ENCODE measurements at places on chromosomes 5 and 9. TPM values are rescaled to one million over a fixed set of nuclear protein-coding genes. Genes with fewer than 3 reads are reported as not detected.

The DNAH5 gene
- total RNA-seq = 0.36 TPM

The TRIP13 gene
- total RNA-seq = 0.54 TPM

The PITX1 gene
- total RNA-seq = 1.8 TPM

The GPR21 gene
- total RNA-seq = 6.1 TPM

The PCDHGB3 gene
- total RNA-seq = 16.1 TPM

The PNPLA7 gene
- 4.3 TPM for total RNA-seq

The SPATA6L gene
- total RNA-seq = 3.3 TPM

The SAPCD2 gene
- not detected for total RNA-seq

The PCAT7 gene
- total RNA-seq = not detected

The GLDC gene
- total RNA-seq = not detected

The PLPPR1 gene
- not detected for total RNA-seq

The SIMC1 gene
- 26.0 TPM for total RNA-seq

The EQTN gene
- 0.71 TPM for total RNA-seq

The PLAC8L1 gene
- not detected for total RNA-seq

The NOXA1 gene
- 2.9 TPM for total RNA-seq

The ZFR gene
- total RNA-seq = 99.9 TPM

The C5orf63 gene
- total RNA-seq = 0.55 TPM

The OTULINL gene
- 5.7 TPM for total RNA-seq

The PAPPA gene
- total RNA-seq = 6.6 TPM

The FBXL7 gene
- 20.6 TPM for total RNA-seq

The C1QTNF2 gene
- total RNA-seq = 1.9 TPM

The IL13 gene
- total RNA-seq = not detected

The QRFP gene
- total RNA-seq = not detected

The KCNV2 gene
- total RNA-seq = not detected

The SVEP1 gene
- 77.5 TPM for total RNA-seq

The PSD2 gene
- 0.28 TPM for total RNA-seq

The CCDC171 gene
- 3.1 TPM for total RNA-seq

The MLLT3 gene
- total RNA-seq = 19.0 TPM

The TNFSF8 gene
- total RNA-seq = 1.8 TPM

The ADRB2 gene
- total RNA-seq = 3.5 TPM

The COL15A1 gene
- 104 TPM for total RNA-seq

The IL9 gene
- not detected for total RNA-seq

The C7 gene
- 651 TPM for total RNA-seq

The ERAP2 gene
- total RNA-seq = 7.7 TPM

The DOK3 gene
- total RNA-seq = 4.6 TPM

The YIPF5 gene
- 42.9 TPM for total RNA-seq

The PKD2L2 gene
- not detected for total RNA-seq

The PCDHGA3 gene
- total RNA-seq = 1.5 TPM

The ADGRD2 gene
- not detected for total RNA-seq

The TAF11L7 gene
- total RNA-seq = not detected

Data from sigmoid colon (tissue), 7 donors.